ENCODE measurements at places on chromosomes 16 and 17. TPM values are rescaled to one million over a fixed set of nuclear protein-coding genes. Genes with fewer than 3 reads are reported as not detected.

KRT36 gene
- total RNA-seq, result not detected

GRCh38 chr16:17951378-17951777 lies 385.2 kb downstream of the NPIPA8 start:
- DNase-seq, result no peak

GRCh38 chr17:68453991-68454665 lies 3.2 kb downstream of the WIPI1 start:
- DNase-seq, result no peak

DNA sequence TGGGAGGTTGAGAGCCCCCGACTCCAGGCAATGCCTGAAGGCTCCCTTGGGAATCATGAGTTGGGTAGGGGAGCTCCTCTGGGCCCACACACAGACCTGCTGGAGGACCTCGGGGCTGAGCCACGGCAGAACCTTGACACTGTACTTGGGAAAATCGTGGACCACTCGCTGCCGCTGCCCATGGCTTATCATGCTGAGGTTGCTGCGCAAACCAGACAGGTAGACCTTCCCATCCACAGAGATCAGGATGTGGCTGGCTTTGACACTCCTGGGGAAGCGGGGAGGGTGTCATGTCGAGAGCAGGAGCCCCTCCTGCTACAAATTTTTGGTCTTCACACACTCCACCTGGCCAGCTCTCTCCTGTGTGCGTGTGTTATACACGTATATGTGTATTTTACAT lies 7.2 kb upstream of the LIMD2 start:
- peak; percentile 65 for DNase-seq

GRCh38 chr16:51228097-51228659 lies 77.1 kb upstream of the SALL1 start:
- no peak for DNase-seq

GRCh38 chr16:51343411-51343810 lies 192.3 kb upstream of the SALL1 start:
- DNase-seq, result no peak

LPO gene
- total RNA-seq, result not detected

MT4 gene
- not detected for total RNA-seq

DNAJA3 gene
- 70.6 TPM for total RNA-seq

DNA sequence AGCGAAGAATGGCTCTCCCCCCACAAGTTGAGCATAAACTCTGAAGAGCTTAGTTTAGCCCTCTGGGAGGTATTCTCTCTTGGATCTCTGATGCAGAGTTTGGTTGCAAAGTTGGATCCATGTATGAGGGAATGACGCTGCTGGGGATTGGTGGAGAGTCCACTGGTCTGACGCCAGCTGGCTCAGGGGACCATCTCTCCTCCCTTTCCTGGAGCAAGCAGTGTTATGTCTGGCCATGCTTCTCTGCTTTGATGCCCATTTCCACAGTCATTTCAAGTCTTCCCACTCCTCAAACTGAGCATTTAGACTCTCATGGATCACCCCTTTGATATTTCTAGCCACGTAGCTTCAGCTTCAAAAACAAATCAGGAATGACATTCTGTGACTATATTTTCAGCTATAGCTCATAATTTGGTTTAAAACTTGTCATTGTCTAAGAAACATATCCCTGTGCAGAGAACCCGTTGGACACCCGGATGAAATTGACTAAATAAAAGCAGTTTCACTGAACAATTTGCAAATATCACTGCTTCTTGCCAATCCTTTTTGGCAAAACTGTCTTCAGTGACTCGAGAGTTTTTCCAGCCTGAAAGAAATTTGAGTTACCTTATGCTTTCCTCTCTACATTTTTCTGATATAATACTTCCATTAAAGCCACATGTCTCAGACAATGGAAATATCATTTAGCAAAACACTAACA lies 193.4 kb upstream of the CDH11 start:
- no peak for DNase-seq

- DNase-seq, result no peak
Observed at GRCh38 chr16:51757124-51757470, 606.0 kb upstream of the SALL1 start.

FBF1 gene
- total RNA-seq, result 54.6 TPM

DNA sequence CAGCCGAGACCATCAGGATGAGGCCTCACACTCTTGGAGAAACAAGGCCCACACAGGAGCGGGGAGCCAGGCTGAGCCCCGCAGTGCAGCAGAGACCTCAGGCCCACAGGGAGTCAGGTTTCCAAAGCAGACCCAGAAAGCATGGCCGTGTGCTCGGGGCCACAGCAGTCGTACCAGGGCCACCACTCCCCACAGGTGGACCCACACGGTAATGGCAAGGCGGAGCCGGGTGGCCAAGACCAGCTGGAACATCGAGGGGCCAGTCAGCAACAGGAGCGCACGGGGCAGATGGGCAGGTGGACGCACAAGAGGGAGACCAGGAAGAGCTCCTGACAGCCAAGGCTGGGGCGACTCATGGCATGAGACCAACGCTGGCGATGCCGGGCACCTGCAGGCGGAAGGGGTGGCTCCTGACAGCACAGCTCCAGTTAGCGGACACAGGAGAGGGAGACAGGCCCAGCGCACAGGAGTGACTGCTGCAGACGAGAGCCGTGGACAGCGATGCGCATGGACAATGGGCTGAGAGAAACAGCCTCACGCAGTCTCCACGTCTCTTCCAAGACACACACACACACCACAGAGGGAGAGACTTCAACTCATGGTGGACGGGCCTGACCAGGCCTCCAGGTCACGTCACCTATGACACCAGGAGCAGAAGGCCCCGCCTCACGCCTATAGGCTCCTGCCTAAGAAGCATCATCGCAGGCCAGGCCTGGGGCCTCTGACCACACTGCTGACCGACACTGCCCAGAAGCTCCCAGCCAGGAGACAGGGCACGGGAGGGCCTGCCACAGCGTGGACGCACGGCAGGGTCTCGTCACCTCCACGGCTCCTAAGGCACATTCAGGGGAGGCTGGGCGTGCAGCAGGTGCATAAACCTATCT lies 58.6 kb downstream of the ZNF778 start:
- no peak for DNase-seq

GFOD2 gene
- 12.7 TPM for total RNA-seq

GRCh38 chr17:14203388-14203787 lies 33.3 kb downstream of the CDRT15 start:
- peak; percentile 69 for DNase-seq

GRCh38 chr16:48833461-48833860 lies 223.5 kb upstream of the N4BP1 start:
- DNase-seq, result no peak

GRCh38 chr17:50196036-50196435 lies 5.4 kb downstream of the COL1A1 start:
- DNase-seq, result no peak

- no peak for DNase-seq
Observed at GRCh38 chr16:2981177-2981898, 1.1 kb upstream of the PKMYT1 start.

P2RX5 gene
- total RNA-seq, result 22.1 TPM

HOXB9 gene
- not detected for total RNA-seq

CACNG4 gene
- not detected for total RNA-seq

DNA sequence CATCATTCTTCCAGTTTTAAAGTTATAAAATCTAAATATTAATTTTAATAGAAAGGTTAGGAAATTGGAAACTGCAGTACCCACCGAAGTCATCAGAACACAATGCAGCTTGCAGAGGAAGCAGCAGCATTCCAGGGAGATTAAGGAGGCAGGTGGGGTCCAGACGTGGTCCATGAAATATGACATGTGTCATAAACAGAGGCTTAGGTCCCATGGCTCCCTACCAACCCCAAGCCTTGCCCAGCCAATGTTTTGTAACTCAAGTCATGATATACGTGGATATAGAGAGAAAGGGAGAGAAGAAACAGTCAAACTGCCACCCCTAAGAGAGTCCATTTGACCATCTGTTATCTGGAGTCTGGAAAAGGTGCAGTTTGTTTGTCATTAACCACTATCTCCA lies 670.0 kb downstream of the TOX3 start:
- no peak for DNase-seq

HOXB5 gene
- not detected for total RNA-seq

DNA sequence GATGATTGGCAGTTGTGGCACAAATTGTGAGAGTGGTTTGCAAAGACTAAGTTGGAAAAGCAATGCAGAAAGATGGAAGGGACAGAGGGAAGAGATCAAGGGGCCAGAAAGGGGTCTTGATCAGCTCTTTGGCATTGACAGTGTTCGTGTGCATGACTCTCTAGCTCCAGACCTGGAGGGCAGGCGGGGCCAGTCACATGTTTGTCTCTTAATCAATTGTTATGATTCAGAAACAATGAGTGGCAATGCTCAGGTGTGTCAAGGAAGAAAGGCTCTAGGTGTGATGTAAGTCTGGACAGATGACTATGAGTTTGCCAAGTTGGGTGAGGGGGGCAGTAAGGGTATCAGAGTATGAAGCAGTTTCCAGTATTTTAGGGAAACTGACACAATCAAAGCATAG lies 32.1 kb downstream of the WSB1 start:
- DNase-seq, result no peak

- DNase-seq, result no peak
Observed at GRCh38 chr16:27840311-27841060, 223.0 kb downstream of the GSG1L start.

DNA sequence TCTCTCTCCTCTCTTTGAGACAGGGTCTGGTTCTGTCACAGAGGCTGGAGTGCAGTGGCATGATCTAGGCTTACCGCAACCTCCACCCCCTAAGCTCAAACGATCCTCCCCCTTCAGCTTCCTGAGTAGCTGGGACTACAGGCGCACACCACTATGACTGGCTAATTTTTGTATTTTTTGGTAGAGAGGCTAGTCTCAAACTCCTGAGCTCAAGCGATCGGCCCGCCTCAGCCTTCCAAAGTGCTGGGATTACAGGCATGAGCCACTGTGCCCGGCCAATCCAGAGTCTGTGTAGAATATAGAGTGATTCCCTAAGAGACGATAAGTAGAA lies 65.8 kb upstream of the RPH3AL start:
- peak; percentile 78 for DNase-seq

- DNase-seq, result peak; percentile 17
Observed at GRCh38 chr16:83215406-83216001, 588.7 kb downstream of the CDH13 start.

CFAP119 gene
- total RNA-seq, result 4.1 TPM

DNA sequence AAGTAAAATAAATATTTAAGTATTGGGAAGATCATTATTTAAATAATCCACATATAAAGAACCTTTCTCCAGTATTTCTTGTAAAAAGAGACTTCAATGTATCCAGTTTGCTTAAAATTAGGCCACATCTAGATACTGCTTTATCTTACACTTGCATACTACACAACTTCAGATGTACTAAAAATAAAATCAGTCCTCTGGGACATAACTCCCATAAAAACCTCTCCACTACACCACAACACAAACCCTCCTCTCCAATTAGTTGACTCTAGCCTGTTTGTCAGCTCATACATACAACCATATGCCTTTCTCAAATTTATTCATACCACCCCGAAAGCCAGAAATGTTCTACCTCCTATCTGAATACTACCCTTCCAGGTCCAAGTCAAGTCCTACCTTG lies 21.6 kb downstream of the SPOP start:
- DNase-seq, result no peak

- DNase-seq, result no peak
Observed at GRCh38 chr17:77492446-77493237, 351.9 kb downstream of the SEC14L1 start.

- no peak for DNase-seq
Observed at GRCh38 chr16:53429221-53429943, 4.9 kb upstream of the RBL2 start.

GRCh38 chr16:11414815-11415775 lies 69.8 kb downstream of the RMI2 start:
- DNase-seq, result no peak

SKAP1 gene
- 74.6 TPM for total RNA-seq

TUBB3 gene
- total RNA-seq, result not detected

- peak; percentile 60 for DNase-seq
Observed at GRCh38 chr17:77451245-77451893, 310.6 kb downstream of the SEC14L1 start.

TEKT5 gene
- total RNA-seq, result 0.68 TPM

RNU2-1 gene
- total RNA-seq, result 8,620 TPM

- DNase-seq, result peak; percentile 67
Observed at GRCh38 chr16:27237219-27238015, 31.2 kb downstream of the NSMCE1 start.

GRCh38 chr16:14475370-14476139 lies 154.5 kb downstream of the PARN start:
- DNase-seq, result no peak
